ENCODE measurements at places on chromosomes 12 and 14.

DNA sequence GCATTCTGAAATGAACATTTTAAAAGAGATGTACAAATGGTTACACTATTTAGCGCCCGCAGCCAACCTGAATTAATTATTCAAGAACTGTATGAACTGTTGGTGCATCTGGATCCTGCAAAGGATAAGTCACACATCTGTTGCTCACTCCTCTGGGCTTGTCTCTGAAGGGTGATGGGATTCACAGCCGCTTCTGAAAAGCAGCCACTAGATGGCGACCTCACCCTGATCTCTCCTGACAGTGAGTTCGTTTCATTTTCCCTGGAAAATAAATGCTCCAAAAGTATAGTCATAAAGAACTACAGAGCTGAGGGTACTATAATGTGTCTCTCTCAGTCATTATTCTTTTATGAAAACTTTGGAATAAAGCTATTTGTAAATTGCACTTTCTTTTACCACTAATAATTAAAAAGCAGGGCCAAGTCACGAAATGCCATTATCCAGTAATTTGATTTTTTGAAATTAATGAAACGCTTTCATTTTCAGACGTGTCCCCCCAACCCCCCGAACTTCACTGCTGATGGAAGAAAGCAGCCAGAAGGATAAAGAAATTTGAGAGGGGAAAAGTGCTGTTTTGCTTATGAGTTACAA, 789.6 kb downstream of the NRXN3 start:
- DNase-seq, result peak; percentile 42

- peak; percentile 5 for DNase-seq
Measured at GRCh38 chr12:121400332-121401139, 618 bp downstream of the RNF34 start.

- DNase-seq, result no peak
Measured at GRCh38 chr14:90732718-90733117, 83.5 kb downstream of the TTC7B start.

DNA sequence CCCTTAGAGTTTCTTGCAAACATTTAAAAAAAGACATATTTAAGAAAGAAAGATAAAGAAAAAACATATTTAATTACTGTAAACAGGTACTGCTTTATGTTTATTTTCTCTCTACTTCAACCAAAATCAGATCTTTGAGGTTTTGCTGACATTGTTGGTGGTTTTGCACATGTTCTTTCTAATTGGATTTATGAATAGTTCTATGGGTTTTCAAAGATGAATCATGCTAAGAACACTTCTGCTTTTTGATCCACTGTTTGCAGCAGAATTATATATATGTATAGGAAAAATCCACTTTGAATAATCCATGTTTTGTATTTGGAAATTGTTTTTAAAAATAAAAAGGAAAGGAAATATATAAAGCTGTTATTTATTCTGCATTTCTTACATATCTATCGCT, 78.4 kb downstream of the FRMD6 start:
- DNase-seq, result no peak

GRCh38 chr12:100566887-100567637, 6.4 kb upstream of the GAS2L3 start:
- DNase-seq, result no peak

DNA sequence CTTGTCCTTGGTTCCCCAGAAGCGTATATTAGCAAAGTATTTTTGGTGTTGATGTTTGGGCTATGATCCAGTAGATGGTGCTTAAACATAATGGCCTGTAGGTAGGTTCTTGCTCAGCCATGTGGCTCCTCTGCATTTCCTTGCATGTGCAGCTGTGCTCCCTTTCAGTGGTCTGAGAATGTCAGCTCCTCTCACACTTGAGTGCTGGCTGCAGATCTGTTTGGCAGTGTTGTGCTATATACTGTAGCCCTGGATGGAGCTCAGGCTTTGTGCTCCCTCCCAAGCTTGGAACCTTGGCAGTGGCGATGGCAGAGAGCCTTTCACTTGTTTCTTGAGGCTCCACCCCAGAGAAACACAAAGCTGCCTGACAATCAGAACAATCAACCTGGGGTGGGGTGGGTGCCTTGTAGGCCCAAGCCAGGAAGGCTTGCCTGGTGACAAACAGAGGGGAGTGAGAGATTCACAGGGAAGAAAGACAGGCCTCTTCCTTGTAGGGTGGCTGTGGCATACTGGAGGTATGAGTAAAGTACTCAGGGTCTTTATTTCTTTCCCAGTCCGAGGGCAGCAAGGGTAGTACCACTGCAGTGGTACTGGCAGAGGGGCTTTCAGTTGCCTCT, 255.3 kb downstream of the RAD51B start:
- no peak for DNase-seq

DNA sequence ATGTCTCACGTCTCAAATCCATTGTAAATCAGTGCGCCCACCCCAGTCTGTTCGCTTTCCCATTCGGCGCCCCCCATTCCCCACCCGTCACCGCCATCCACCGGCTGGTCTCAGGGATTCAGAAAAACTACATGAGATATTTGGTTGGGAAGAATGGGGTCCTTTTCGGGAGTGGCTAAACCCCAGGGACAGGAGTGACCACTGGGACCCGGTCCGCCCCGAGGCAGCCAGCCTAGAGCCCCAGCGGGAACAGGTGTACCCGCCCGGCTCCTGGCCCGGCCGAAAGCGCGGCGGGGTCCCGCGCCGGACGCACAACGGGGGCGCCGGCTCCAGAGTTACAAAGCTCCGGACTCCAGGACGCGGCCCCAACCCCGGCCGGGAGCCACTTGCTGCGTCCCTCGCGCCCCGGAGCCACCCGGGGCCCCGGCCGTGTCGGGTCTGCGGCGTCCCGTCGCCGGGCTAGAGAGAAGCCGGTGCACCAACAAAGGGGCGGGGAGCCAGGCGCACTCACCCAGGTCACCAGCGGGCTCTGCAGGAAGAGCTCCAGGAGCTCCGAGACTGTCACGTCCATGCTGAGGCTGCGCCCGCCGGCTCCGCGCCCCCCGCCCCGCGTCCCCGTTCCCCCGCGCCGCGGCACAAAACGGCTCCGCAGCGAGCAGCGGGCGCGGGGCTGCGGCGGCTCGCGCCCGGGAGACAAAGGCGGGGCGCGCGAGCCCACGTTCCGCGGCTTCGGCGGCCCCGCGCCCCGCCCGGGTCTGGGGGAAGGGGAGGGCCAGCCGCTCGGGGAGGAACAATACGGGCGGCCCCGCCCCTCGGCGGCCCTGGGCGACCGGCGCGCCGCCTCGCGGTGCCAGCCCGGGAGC, at the start of gene CCDC88C:
Gene CCDC88C, minus strand, starts transcription at position 701 of the 863 bp plus-strand sequence. Its CDS starts 130 bp downstream, at position 571.
- DNase-seq, result peak; percentile 40

DNA sequence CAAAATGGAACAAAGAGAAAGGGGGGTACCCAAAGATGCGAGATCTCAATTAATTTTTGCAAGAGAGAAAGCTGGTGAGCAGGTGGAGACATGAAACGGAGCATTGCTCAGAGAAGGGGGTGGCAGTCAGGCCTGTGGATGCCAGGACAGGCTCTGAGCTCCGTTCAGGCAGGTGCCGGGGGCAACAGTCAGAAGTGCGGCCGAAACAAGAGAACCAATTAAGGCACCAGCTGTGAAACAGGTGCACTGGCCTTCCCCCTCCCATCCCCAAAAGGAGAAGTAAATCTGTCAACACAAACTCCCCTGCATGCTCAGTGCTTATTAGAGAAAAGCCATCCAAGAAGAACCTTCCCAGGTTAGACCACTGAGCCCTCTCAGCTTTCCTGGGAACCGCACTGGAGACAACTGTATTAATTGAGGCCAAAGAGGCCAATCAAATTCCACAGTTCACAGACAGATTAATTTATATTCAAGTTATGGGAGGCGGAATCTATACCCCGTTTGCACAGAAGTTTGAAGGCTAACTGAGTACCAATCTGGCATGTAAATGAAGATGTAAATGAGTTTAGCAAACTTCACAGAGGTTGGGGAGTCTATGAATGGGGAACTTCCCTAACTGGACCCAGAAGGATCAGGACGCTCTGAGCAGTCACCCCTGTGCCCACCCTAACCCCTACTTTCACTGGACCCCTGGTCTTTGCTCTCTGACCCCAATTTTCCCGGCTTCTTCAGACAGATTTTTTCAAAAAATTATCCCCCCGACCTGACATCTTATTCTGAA, 20.9 kb downstream of the OAS2 start:
- DNase-seq, result no peak

DNA sequence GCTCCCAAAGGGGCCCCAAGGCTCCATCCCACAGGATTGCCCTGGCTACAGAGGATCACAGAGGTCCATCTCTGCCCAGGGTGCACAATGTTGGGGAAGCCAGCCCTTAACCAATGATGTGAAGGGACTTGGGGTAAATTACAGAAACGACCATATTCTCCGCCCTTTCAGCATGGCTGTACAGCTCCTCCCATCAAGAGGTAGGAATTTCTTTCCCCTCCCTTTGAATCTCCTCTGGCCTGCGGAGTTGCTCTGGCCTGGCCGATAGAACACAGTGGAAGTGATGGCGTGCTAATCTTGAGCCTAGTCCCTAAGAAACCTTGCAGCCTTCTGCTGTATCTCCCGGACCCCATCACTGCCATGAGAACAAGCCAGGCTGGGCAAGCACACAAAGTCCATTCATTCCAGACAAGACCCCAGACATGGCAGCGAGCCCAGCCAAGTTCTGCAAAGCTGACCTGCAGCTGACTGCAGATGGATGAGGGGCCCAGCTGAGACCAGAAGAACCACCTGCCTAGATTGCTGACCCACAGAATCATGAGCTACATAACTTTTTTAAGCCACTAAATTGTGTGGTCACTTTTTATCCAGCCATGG, 6.9 kb upstream of the IFI27 start:
- DNase-seq, result no peak
